ENCODE measurements at places on chromosomes 12 and 14.

- no peak for DNase-seq
Measured at GRCh38 chr14:60840313-60840712, 105.8 kb downstream of the MNAT1 start.

DNA sequence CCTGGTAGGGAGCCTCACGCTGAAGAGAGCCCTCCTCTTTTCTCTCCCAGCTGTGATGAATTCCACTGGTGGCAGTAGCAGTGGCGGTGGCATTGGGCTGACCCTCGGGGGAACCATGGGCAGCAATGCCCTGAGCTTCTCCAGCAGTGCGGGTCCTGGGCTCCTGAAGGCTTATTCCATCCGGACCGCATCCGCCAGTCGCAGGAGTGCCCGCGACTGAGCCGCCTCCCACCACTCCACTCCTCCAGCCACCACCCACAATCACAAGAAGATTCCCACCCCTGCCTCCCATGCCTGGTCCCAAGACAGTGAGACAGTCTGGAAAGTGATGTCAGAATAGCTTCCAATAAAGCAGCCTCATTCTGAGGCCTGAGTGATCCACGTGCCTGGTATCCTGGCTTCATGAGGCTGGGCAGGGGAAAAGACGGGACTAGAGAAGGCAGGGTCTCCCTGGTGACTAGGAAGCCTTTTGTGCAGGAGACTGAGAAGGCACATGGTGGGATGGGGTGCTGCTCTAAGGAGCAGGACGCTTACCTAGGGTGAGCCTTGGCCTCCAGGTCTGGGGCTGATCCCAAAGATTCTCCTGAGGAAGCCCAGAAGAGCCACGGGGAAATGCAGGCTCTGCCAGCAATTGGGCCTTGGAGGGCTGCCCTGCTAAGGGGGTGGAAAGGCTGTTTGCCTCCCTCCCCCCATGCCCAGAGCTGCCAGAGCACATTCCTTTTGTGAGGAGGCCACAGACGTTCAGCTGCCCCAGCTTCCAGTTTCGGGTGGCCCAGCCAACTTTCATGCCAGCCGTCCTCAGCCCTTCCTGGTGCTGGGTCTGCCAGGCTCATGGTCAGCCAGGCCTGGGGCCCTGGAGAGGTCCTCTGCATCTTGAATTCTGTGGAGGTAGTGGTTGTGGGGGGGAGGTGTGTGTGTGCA, 15.8 kb downstream of the KRT7 start:
- DNase-seq = no peak

GRCh38 chr14:25820368-25820767, 770.4 kb upstream of the STXBP6 start:
- DNase-seq = peak; percentile 29

- DNase-seq = no peak
Measured at GRCh38 chr12:132078190-132078589, 65.9 kb downstream of the DDX51 start.

- no peak for DNase-seq
Measured at GRCh38 chr12:22709292-22709691, 84.3 kb downstream of the ETNK1 start.

- no peak for DNase-seq
Measured at GRCh38 chr14:98022541-98023520, 1225.6 kb downstream of the VRK1 start.

- no peak for DNase-seq
Measured at GRCh38 chr12:6444704-6445688, at the start of gene CD27. TSS of gene CD27 (plus strand) at chr12:6444955. CDS start at chr12:6445096, 141 bp downstream.

DNA sequence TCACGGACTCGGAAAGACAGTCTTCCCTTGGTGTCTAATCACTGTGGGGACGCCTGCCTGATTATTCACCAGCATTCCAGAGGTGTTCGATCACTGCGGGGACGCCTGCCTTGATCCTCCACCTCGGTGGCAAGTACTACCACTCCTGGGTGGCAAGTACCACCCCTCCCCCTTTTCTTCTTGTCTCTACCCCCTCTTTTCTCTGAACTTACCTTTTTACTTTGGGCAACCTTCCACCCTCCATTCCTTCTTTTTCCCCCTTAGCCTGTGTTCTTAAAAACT, 12.0 kb upstream of the LGMN start:
- DNase-seq = no peak

- no peak for DNase-seq
Measured at GRCh38 chr12:19223695-19224094, 94.2 kb downstream of the PLEKHA5 start.
